ENCODE measurements at places on chromosomes 5 and 9. TPM values are rescaled to one million over a fixed set of nuclear protein-coding genes. Genes with fewer than 3 reads are reported as not detected.

MAPK9 gene
- 29.8 TPM for polyA plus RNA-seq

- no peak for DNase-seq
These were observed 305.2 kb upstream of the NREP start for GRCh38 chr5:112062181-112062580.

DNA sequence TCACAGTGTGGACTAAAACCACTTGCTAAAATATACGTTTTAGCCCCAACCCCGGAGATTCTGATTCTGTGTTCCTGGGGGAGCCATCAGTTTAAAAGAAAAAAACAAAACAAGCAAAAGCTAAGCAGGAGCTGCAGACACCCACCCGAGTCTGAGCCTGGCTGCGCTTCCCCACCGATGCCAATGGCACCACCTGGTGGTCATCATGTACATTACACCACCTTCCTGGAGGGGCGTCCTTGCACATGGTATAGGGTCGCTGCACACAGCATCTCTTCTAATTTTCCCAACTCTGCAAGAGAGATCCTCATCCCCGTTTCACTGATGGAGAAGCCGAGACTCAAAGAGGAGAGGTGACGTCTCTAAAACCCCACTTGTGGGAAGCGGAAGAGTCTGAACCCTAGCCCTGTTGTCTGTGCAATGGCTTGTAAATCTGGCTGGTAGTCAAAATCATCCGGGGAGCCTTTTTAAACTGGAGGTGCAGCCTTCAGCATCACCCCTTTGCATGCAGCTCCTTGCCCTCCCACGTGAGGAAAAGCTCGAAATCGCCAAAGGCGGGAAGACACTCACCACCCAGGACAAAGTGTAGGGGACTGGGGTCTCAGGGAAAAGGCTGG is 23.1 kb upstream of the CNOT6 start:
- no peak for DNase-seq

- DNase-seq = no peak
These were observed 30.6 kb downstream of the ITGA1 start for GRCh38 chr5:52818360-52818759.
